AG04449 (cell line): ENCODE measurements at places on chromosomes 6 and 20.
A peak's percentile ranks its signal among the peaks of the same experiment; 100 is the strongest.

DNA sequence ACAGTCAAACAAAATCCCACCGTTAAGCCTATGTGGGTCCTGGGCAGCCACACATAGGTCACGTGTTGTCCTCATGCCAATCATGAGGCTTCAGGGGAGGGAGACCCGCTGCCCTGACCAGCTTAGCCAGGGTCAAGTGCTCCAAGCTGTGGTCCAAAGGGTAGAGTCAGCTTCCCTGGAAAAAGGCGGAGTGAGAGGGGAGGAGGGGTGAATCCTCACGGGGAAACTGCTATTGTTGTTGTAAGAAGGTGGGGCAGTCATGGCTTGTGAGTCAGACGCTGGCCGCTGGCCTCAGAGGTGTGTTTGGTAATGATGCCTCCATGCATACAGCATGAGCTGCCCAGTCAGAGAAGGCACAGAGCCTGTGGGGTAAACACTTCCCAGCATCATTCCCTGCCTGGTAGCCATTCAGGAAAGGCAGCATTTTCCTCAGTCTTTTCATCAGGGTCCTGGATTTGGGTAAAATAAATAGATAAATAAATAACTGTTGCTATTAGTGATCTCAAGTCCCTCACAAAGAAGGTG, 8.7 kb downstream of the CST3 start:
- peak; percentile 29 for DNase-seq

DNA sequence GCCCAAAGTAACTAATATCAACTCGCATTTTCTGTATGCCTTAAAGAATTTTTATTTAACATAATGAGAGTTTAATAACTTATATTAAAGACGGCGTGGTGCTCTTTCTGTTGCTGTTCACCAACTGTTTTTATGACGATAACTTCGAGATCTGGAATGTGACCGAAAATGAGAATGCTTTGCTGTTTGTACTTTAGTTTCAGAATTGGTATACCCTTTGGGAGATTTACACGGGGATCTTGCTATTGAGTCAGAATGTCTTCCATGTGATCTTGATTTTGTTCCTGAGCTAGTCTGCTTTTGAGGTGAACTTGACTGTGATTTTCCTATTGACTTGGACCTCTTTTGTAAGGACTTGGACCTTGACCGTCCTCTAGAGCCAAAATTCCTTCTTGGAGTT, 17.9 kb downstream of the PNRC1 start:
- DNase-seq, result no peak

- no peak for DNase-seq
Observed at GRCh38 chr20:17504066-17504897, 26.9 kb downstream of the BFSP1 start.

GRCh38 chr20:57313230-57313629, 16.4 kb upstream of the SPO11 start:
- DNase-seq, result no peak

- DNase-seq, result no peak
Observed at GRCh38 chr6:140155451-140156126, 781.1 kb upstream of the CITED2 start.
